ENCODE measurements at places on chromosomes 7 and 10.

GRCh38 chr10:80158598-80159127 is 26.1 kb downstream of the PLAC9 start:
- no peak for DNase-seq

GRCh38 chr10:101053516-101053915 is 8.3 kb upstream of the KAZALD1 start:
- no peak for DNase-seq

DNA sequence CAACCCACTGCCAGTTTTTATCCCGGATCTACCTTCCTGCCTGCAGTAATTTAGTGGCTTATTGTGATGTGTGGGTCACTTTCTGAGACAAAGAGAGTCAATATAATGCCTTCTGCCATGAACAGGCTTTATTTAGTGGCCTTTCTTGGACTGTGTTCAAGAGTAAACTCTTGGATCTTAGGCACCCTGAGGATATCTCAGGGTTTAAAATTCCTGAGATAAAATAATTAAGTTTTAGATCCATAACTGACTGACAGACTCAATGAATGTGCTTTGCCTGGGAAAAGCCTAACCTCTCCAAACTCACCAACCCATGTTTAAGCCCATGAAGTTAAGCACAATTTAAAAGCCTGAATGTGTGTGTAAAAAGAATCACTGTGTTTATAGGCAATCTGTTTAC is 564.3 kb downstream of the LRMDA start:
- DNase-seq, result no peak

DNA sequence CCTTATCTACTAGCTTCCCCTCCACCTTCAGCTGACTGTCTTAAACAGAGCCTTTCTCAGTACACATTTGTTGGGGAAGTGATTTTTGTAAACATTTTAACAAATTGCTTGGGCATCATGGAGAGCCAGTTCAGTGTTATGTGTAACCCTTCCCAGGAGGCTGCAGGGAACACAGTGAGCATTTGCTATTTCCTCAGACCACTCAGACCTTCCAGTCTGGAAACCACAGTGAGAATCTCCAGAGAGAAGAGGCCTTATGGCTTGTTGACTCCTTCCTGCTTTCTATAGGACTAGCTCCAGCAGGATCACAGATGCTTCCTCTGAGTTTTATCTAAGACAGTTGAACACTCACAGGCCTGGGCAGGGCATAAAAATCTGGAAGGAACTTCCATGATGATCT is 409.8 kb upstream of the NPVF start:
- DNase-seq, result no peak

- DNase-seq, result no peak
These were observed 141.9 kb upstream of the PRSS1 start for GRCh38 chr7:142607351-142607750.

DNA sequence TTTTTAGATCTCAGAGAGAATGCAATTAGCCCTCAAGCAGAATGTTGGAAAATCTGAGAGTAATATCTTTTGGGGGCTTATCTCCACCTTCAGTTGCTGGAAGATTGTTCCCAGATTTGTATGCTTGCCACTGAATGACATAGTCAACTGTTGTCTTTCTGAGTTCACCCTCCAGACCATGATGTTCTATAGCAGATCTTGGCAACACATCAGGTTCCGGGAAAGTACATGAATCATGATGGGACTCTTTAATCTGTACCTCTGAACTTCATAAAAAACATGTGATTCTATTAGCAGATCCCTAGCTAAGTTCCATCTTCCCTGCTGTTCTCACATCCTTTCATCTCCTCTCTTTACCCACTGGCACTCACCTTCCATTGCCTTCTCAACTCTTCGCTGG is 68.9 kb downstream of the PLCE1 start:
- no peak for DNase-seq

- DNase-seq, result no peak
These were observed 10.2 kb downstream of the KLF14 start for GRCh38 chr7:130723784-130724183.

DNA sequence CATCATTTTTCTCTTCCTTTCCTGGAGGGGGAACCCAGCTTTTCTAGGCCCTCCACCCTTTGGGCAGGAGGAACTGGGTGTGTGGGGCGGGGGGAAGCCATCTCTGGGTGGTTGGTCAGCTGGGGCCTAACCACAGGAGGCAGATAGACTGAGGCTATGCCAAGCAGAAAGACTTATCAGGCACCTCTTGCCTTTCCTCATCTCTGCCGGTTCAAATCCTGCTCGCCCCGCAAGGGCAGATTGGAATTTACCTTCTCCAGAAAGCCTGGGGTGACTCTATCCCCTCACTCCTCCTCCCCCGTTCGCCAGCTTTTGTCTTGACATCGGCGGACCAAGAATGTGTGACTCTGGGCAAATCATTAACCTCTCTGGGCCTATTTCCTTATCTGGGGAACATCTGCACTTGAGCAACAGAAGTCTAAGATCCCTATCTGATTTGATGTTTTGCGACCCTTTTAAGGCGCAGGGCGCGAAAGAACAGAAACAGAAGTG is 584 bp upstream of the GARS1 start:
- no peak for DNase-seq

DNA sequence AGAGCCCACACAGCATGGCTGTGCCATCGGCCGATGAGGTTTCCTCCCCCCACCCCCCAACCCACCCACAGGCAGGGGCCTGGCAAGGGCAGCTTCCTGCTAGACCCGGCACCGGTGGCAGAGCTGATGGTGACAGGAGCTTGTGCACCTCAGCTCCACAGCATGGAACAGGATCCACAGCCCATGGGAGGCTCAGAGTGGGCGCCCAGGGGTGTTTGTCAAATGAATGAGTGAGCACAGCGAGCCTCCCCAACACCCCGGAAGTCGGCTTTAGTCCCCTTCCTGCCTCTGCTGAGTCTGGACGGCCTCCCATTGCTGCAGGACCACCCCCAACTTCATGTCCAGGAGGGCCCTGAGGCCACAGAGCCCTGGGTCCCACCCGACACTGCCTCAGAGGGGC is 68.9 kb downstream of the PDGFA start:
- no peak for DNase-seq

- DNase-seq, result no peak
These were observed 891.0 kb upstream of the SORCS1 start for GRCh38 chr10:108055506-108055905.

- no peak for DNase-seq
These were observed 173.5 kb upstream of the RNF32 start for GRCh38 chr7:156466955-156467625.

- DNase-seq, result no peak
These were observed 287.2 kb downstream of the GFRA1 start for GRCh38 chr10:115985786-115986185.

- no peak for DNase-seq
These were observed 105.2 kb downstream of the TCERG1L start for GRCh38 chr10:131206111-131206995.

GRCh38 chr7:21543528-21544302 is 876 bp downstream of the DNAH11 start:
- no peak for DNase-seq

DNA sequence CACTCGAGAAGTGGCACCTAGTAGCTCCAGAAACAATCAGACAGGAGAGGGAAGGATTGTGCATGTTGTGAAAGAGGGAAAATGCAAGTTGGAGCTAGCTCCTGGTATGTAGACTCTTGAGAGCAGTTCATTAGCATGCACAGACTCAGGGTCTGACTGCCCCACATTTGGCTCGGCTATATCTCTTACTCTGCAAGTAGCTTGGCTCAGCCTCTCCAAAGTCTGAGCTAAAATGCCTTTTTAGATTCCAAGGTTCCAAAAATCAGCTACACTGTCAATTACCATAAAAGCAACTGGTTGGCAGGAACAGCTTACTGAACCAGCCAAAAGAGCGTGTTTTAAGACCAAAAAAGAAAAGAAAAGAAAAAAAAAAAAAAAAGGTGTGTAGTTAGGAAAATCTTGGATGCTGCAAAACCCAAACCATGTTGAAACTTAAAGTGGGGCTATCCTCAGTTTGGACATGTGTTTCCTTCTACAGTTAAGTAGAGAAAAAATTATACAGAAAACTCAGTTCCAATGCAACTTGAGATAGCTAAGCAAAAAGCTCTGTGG is 65.5 kb downstream of the MKX start:
- DNase-seq, result no peak

GRCh38 chr7:721619-722248 is 4.8 kb upstream of the DNAAF5 start:
- no peak for DNase-seq

- no peak for DNase-seq
These were observed 28.7 kb downstream of the FRMD4A start for GRCh38 chr10:14302035-14302434.

DNA sequence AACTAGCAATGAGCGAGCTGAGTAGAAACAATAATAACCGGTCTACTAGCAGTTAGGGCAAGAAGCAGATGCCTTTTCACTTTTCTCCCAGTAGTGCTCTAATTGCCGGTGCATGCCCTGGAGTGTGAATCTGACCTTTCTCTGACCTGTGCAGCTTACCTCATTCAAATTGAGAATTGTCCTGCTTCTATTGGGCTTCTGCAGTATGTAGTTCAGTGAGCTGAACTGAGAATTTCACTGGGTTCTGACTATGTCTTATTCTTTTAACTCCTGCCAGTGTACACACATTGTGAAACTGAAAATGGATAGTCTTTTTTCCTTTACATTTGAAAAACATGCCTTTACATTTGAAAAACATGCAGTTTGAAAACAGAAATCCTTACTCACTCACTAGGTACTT is 157.9 kb upstream of the GRM3 start:
- no peak for DNase-seq

- DNase-seq, result no peak
These were observed 1.4 kb downstream of the HECW1 start for GRCh38 chr7:43113622-43114457.

DNA sequence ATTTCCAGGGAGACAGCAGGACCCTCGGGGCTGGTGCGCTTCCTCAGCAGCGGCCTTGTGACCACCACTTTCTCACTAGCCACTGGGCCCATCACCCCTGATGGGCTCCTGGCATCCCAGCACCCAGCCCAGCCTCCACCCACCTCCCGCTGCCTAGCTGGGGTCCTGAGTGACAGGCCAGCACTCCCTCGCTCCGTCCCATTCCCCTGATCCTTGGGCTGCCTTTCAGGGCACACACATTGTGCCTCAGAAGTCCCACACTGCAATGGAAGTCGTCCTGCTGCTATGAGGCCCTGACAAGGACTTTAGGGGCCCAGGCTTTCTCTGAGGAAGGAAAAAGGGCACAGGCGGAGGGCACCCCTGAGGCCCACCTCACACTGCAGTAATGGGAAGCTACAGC is 12.4 kb downstream of the CAMK2B start:
- DNase-seq, result no peak

- no peak for DNase-seq
These were observed 53.8 kb downstream of the TFAM start for GRCh38 chr10:58438986-58439385.

DNA sequence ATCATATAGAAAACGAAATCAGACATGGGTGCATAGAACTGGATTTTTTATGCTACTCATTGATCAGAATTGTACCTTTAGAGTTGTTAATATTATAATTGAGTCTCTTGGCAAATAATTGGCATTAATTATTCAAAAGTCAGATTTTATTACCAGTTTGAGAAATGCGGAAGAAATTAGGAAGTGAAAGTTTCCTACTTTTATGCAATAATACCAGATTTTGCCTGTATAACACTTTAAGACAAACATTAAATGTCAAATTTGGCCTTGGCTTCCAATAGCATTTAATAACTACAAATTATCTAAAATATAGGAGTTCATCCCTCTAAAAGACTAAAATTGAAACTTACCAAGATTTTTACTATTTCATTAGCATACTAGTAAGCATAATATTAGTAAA is 6.8 kb upstream of the TFEC start:
- no peak for DNase-seq

DNA sequence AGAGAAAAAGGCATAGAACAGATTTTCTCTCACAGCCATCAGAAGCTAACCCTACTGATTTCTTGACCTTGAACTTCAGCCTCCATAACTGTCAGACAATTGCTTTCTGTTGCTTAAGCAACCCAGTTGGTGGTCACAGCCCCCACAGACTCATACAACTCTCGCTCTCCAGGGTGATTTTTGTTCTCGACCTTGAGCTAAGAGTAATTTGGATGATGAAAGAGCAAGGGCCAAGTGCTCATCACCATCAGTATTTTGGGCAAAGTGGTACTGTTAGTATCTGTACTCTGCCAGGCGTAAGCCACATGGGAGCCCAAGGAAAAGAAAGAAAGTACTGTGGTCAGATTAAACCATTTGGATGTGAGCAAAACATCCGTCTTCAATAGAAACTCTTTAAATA is 81.9 kb downstream of the AOAH start:
- DNase-seq, result no peak

DNA sequence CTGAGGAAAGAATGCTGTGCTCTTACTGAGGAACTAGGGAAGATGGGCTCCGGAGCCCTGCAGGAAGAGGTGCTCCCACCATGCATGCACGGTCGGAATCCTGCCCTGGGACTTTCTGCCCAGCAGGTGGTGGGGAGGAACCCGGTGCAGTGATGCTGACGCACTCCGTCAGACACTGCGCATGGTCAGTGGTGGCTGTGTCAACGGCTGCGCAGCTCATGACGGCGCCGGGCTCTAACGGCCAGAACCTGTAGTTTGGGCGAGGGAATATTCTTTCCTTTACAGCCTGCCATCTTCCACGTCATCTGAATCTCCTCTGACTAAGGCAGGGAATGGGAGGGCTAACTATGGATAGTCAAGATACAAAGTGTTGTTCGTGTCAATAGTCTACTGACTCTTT is 189.2 kb upstream of the MGMT start:
- no peak for DNase-seq

GRCh38 chr10:1686491-1686749 is 50.9 kb downstream of the ADARB2 start:
- no peak for DNase-seq

DNA sequence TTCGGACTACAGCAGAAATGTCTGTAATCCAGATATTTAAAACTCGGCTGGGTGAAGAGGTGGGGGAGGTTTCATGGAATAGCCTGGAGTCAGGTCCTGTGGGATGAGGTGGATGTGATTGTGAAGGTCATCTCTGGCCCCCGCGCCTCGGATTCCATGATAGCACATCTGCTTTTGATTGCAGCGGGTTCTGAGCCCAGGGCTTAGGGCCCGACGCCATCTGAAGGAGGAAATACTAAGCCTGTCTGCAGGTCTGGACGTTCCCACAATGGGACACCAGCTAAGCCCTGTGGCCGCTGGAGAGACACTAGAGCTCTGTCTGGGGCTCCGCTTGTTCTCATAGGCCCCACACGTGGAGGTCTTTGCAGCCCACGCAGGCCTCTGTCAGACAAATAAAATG is 328.7 kb downstream of the CXCL12 start:
- no peak for DNase-seq

- DNase-seq, result no peak
These were observed 80.9 kb upstream of the DNAAF5 start for GRCh38 chr7:645606-646005.

- DNase-seq, result no peak
These were observed 55.2 kb upstream of the RAB18 start for GRCh38 chr10:27448921-27449320.
